ENCODE measurements at places on chromosomes 3 and 15. TPM values are rescaled to one million over a fixed set of nuclear protein-coding genes. Genes with fewer than 3 reads are reported as not detected.

The CCDC13 gene
- total RNA-seq: 11.3 TPM

The BSN gene
- 136 TPM for total RNA-seq

The CLRN1 gene
- total RNA-seq: not detected

DNA sequence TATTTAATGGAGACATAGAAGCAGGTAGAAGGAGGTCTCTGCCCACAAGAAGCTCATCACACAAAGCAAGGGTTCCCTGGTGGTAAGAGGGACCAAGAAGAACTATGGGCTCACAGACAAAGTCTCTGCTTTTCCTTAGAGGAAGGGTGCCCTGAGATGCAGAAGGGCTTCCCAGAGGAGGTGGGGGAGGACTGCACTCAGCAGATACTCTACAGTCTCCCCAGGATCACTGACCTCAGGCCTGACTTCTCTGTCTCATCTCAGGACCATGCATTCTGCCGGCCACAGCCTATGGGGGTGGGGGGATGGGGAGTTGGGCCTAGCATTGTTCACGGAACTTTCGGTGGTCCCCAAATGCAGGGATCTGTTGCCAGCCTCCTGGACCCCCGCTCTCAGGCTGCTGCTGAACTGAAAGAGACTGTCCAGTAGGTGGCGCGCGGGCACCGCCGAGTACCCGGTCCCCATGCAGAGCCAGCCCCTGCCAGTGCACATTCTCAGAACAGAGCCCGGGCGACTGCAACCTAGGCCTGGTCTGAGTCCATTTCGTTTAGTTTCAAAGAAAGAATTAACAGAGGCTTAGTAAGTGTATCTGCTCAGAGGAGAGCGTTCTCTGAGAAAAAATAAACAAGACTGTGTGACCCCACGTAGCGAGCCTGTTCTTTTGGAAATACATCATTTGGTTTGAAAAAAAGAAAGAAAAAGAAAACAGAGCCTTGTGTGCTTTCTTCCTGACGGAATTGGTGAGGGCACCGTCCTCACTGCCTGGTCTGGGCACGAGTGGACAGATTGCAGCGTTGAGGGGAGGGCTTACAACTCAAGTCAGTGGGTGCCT is 74.1 kb downstream of the LRTM1 start:
- peak; percentile 89 for DNase-seq

GRCh38 chr3:46989146-46989810 is 9.8 kb downstream of the NBEAL2 start:
- DNase-seq: no peak

- no peak for DNase-seq
Observed at GRCh38 chr15:39746176-39746575, 36.5 kb downstream of the FSIP1 start.

Measured in dorsolateral prefrontal cortex (tissue), 122 donors.